ENCODE measurements at places on chromosomes 2 and 18.

- DNase-seq, result peak; percentile 73
These were observed 474.1 kb downstream of the IRS1 start for GRCh38 chr2:226325526-226325925.

DNA sequence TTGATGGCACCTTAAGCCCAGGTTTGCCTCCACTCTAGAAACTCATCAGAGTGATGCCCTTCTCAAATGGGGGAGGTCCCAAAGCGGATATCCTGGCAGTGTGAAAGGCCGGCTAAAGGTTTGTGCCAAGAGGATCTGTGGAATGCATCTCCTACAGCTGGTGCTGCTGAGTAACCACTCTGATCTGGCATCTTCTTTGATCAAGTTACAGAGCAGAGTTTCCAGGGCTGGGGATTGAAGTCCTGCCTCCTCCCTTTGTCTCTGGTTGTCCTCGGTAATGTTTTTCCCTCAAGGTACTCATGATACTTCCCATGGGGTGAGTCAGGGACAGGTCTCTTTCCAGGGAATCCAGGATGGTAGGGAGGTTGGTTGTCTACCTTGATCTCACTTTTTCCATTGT is 24.6 kb downstream of the PRKRA start:
- DNase-seq, result no peak

DNA sequence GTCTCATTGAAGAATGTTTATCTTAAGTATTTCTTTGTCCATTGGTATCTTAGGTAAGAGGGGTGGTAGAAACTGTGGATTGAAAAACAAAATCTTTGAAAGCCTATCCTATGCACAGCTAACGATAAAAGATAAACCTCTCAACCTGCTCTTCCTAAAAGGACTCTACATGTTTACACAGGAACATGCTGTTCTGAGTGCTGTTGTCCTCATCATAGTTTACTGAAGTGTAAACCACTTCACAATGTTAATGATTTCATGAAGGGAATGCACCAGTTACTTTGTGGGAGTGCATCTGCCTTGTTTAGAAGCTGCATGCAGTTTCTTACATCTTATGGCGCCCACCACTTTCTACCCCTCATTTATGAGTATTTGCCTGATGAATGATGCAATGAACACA is 1.2 kb downstream of the ACMSD start:
- DNase-seq, result no peak

DNA sequence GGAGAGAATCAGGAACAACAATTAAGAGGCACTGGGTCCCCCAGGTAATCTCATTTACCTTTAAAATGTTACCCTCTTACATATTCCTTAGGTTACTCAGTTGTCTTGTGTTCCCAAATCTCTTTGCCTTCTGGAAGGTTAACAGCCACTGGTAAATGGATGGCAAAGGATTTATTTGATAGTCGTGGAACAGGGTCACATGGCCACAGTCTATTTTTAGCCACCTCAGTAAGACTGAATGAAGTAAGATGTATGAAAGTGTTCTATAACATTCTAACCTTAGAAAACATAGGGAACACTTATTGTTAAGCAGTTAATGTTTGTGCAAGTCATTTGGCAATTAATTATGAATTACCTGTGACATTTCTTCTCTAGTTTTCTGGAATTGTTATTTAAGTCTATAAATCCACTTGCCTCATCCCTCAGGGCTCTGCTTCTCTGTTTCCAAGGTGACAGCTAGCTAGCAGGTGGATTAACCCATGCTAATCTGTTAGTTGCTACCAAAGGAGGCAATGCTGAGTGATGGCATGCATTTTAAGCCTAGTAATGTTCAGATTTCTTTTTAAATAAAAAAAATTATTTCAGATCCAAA is 211.0 kb downstream of the PIK3C3 start:
- no peak for DNase-seq

- no peak for DNase-seq
These were observed 83.9 kb downstream of the MARCO start for GRCh38 chr2:119025762-119026351.

DNA sequence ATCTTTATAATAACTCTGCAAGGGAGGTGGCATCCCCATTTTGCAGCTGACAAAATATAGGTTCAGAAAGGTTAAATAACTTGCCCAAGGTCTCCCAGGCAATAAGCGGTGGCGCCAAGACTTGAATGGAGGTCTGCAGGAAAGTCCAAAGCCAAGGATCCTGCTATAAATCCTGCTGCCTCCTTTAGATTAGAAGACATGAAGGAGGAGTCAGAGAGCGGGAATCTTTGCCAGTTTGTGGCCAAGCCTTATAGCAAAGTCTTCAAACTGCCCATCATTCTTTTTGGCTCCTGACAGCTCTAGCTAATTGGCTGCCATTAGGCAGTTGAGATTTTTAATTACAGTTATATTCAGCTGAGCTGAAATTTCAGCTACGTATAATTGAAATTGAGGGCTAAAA is 114.3 kb downstream of the C1D start:
- DNase-seq, result no peak

- peak; percentile 5 for DNase-seq
These were observed 47.2 kb downstream of the C1QL2 start for GRCh38 chr2:119111115-119111975.

DNA sequence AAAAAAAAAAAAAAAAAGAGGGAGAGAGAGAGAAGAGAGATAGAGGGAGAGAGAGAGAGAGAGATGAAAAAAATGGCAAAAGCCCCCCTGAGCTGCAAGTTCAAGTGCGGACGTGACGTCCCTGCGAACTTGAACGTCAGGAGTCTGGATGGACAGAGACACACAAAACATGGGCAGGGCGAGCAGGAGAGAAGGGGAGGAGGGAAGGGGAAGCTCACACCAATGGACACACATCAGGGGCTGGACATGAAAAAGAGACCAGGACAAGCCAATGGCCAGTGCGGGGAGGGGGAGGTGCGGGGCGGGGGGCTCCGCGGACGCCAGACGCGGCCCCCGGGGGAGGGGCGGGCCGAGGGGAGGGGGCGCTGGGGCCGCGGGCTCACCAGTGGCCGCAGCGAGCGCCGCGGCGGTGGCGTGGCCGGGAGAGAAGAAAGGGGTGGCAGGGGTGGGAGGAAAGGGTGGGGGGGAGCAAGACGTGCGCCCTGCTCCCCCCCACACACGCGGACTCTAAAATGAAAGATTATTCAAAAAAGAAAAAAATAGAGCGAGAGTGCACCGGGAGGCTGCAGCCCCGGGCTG is at the start of gene BCL11A:
Gene BCL11A, minus strand, starts transcription at position 160 of the 579 bp plus-strand sequence. CDS start 384 bp downstream, outside the sequence.
- DNase-seq, result peak; percentile 82
